COLO829 (cell line): ENCODE measurements at places on chromosomes 5 and 9.

- no peak for DNase-seq
These were observed 9.6 kb downstream of the SHB start for GRCh38 chr9:38059233-38059936.

DNA sequence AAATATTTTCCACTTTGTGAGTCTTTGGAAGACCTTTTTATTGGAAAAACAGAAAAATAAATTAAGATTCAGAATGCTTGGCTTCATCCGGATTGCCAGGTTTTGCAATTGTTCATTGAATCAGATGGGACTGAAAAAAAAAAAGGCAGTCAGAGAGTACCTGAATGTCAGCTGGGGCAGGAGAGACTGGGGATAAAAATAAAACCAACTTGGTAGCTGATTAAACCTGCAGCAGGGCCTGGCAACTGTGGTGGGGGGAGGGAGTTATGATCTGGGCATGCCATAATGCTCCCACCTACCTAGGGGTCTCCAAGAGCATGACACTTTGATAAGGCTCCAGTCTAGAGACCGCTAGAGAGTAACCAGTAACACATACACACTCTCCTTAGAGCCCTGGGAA lies 454.4 kb downstream of the DTWD2 start:
- no peak for DNase-seq

DNA sequence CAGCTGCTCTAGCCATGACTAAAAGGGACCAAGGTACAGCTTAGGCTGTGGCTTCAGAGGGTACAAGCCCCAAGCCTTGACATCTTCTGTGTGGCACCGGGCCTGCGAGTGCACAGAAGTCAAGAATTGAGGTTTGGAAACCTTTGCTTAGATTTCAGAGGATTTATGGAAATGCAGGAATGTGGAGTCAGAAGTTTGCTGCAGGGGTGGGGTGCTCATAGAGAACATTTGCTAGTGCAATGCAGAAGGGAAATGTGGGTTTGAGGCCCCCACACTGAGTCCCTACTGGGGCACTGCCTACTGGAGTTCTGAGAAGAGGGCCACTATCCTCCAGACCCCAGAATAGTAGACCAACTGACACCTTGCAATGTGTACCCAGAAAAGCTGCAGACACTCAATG lies 624.9 kb upstream of the FTMT start:
- no peak for DNase-seq

DNA sequence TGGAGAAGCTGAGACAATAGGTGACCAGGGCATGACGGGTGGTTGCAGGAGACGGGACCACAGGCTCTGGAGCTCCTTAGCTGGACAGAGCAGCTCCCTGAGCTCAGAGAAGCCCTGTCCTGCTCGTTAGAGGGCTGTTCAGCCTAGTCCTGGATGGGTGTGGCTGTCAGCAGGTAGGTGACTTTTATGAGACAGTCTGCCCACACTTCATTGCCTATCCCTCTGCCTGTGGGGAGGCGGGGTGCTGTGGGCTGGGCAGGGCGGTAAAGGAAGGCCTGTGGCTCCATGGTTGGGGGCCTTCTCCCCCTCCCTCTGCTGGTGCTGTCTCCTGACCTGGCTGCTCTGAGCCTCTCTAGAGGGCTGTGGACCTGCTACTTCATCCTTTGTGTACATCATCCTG lies 134.6 kb downstream of the RXRA start:
- DNase-seq: no peak

DNA sequence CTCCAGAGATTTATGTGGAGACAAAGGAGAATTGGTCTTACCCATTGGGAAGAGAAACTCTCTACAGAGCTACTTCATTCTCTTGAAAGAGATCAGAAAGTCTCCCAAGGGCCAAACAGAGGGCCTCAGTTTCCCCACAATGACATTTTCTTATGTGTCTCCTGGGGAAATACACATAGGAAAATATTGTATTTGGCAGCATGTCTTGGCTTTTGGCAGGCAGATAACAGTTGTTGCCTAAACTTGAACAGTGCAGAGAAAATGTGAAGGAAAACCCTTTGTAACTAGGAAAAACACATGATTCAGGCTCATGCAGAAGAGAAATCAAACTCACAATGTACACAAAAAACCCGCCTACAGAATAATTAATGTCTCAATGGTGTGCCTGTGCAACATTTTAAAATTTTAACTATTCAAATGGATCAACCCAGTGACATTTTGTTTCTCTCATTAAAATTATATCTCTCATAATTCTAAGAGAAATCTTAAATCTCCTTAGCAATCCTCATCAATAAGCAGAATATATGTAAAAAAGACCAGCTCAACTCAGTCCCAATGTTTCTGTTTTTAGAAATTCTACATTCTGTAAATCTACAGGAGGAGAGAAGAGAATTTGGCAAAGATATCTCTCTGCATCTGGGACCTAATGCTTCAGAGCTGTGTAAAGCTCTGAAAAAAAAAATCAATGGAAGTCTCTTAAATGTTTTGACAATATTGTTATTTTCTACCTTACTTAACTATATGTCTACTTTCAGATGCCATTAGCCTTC lies 205.1 kb downstream of the ADAMTSL1 start:
- no peak for DNase-seq

DNA sequence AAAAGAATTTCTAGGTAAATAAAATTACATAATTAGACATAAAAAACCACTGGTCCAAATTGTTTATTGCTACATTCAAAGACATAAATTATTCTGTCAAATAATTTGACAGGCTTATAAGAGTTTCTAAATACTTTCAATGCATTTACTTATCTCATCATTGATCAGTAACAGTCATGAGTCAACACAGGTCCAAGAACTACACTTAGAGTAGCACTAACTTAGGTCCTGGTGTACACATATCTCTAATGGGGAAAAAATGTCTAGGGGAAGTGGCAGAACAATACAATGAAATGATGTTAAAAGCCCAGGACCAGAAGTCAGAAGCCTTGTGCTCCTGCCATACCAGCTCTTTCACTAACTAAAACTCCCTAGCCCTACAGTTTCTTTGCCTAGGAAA lies 96.5 kb upstream of the SLCO6A1 start:
- no peak for DNase-seq

GRCh38 chr9:15187589-15187988 lies 119.4 kb downstream of the TTC39B start:
- no peak for DNase-seq

GRCh38 chr9:135039266-135039870 lies 48.1 kb upstream of the OLFM1 start:
- DNase-seq: no peak

- DNase-seq: no peak
These were observed 486.6 kb downstream of the CCDC171 start for GRCh38 chr9:16039218-16039987.

DNA sequence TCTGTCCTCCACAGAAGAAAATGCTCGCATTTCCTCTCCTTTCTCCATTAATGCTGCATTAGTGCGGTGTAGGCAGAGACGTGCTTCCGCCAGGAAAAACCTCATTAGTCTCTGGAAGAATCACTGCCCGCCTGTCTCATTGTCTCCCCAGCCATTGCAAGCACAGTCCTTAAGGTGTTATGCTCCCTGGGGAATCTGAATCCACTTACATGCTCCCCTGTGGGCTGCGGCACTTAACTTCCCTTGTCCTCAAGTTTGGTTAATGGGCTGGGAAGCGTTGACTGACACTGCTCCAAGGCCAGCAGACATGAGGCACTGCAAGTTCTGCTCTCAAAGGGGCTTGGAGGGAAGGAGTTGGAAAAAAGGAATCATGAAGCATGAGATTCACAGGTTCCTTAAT lies 41.6 kb downstream of the TARS1 start:
- DNase-seq: no peak

DNA sequence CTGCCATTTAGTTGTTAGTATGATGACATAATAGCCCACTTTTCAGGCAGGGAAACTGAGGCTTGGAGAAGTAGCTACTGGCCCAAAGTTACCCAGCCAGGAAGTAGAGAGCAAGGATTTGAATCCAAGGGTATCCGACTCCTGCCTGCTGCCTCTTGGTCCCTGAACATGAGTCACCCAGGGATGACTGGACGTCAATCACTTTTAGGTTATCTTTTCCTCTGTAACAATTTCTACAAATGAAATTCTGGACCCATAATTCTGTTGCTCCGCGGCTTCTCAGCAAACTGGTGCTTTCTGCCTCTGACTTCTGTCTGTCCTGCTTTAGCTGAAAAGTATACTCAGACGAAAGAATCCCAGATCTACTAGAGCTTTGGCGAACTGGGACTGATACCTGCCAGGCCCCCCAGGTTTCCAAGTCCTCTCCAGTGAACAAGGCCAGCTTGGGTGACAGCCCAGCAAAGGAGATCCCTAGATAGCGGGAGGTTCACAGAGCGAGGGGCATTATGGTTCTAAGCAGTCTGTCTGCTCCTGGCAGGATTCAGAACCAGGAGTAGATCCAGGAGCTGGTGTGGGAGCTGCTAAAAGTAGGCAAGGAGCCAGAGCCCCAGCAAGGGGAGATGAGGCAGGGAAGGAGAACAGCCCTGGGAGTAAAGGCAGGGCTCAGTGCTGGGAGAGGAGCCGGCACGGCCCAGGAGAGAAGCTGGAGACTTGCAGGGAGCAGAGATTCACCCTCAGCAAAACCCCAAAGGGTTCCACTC lies 20.6 kb downstream of the OLFML2A start:
- no peak for DNase-seq

GRCh38 chr9:28120626-28121025 lies 547.3 kb upstream of the C9orf72 start:
- no peak for DNase-seq

- no peak for DNase-seq
These were observed 6.1 kb downstream of the ZDHHC21 start for GRCh38 chr9:14687042-14687719.

- DNase-seq: peak; percentile 79
These were observed 66.8 kb upstream of the IL17B start for GRCh38 chr5:149445739-149446369.

DNA sequence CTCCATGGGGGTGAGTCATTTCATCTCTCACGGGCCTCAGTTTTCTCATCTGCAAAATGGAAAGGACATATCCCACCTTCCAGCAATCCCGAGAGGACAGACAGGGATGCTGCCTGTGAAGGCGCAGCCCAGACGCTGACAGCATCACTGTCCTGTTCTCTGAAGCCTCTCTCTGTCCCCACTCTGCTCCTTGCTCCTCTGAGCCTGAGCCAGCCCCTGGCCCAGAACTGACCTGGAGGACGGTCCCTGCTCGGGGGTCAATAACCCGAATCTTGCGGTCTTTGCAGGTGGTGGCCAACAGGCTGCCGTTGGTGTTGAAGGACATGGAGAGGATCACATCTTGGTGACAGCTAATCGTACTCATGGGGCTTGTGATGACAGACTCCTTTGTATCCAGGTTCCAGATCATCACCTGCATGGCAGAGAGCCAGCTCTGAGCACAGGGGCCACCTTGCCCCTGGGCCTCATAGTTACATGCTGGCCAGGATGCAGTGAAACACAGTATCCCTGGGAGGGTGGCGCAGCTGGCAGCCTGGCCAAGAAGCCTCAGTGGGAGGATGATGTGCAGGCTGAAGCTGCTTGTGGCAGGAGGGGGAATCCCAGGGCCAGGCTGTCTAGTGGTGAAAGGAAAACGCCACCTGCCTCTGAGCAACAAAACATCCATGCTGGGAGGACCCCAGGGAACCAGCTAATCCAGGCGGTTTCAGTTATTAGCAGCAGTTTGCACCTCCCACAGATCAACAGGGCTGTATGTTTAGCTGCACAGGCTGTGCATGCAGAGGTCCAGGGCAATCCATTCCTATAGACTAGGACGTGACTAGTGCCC lies 14.0 kb upstream of the TRIM14 start:
- no peak for DNase-seq

DNA sequence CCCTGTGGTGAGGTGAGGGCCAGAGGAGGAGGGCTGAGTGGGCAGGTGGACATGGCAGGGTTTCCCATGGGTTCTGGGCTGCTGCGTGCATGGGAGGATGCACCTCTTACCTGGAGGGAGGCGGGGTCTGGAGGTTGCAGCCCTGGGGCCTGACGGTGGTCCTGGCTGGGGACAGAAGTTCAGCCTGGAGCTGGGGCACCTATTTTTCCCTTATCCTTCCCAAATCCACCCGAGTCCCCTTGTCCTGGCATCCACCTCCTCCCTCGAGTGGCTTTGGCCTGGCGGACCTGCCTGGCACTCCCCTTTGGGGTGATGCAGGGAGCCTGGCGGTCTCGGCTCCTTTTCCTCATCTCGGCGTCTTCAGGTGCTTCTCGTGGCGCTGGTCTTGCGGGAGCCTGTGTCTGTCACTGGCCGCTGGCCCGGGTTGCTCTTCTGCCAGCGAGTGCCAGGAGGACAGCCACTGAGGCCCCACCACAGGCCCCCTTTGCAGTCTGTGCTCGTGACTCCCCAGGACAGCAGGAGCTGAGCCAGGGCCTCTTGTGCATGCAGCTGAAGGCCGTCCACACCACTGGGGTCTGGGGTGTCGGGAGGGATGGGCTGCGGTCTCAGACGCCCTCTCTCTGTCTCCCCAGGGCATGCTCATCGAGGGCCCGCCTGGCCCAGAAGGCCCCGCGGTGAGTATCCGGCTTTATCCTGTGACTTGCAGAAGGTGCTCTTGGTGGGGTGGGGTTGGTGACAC lies 96.4 kb downstream of the COL5A1 start:
- DNase-seq: no peak

- no peak for DNase-seq
These were observed 120.6 kb downstream of the FOXD1 start for GRCh38 chr5:73327908-73328455.

GRCh38 chr9:111759762-111760639 lies 34.7 kb downstream of the SHOC1 start:
- peak; percentile 67 for DNase-seq

DNA sequence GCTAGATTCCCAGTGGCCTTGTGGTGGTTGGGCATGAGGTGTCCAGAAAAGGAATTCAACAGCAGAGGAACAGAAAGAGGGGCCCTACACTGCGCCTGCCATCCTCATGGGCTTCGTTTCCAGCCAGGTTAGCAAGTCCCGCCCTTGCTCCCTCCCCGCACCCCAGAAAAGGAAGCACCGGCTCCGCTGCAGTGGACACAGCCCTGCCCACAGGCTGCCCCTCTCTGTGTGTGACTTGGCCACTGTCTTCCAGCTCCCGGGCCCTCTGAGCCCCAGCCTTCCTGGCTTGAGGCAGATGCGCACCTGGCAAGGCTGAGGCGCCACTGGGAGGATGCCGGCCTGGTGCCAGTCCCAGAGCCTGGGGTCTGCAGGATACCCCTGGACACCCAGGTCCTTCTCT lies 305.0 kb upstream of the IRX4 start:
- DNase-seq: no peak

- DNase-seq: no peak
These were observed 4.7 kb upstream of the TTLL11 start for GRCh38 chr9:122097679-122098315.

GRCh38 chr5:68012429-68012828 lies 203.1 kb upstream of the PIK3R1 start:
- DNase-seq: no peak

GRCh38 chr9:6247266-6247665 lies 31.7 kb downstream of the IL33 start:
- DNase-seq: no peak

GRCh38 chr9:128635266-128636023 lies 21.2 kb downstream of the DYNC2I2 start:
- peak; percentile 78 for DNase-seq

- DNase-seq: no peak
These were observed 216.3 kb downstream of the TTLL11 start for GRCh38 chr9:121876658-121877271.

- no peak for DNase-seq
These were observed 249.6 kb downstream of the SLIT3 start for GRCh38 chr5:169051351-169051750.

- no peak for DNase-seq
These were observed 337.4 kb upstream of the PUM3 start for GRCh38 chr9:3181049-3181953.
